ENCODE measurements at places on chromosomes 6 and 20. TPM values are rescaled to one million over a fixed set of nuclear protein-coding genes. Genes with fewer than 3 reads are reported as not detected.

Gene DDAH2
- total RNA-seq, result 107 TPM

Gene HSPA12B
- total RNA-seq, result not detected

Gene AIG1
- total RNA-seq, result 21.9 TPM

Gene SPDEF
- 59.6 TPM for total RNA-seq

Gene FKBP1C
- total RNA-seq, result 0.08 TPM

Gene COQ3
- total RNA-seq, result 8.3 TPM

Gene FRK
- 2.1 TPM for total RNA-seq

GRCh38 chr6:137216875-137217553 lies 2.2 kb downstream of the IFNGR1 start:
- peak; percentile 39 for DNase-seq

- no peak for DNase-seq
These were observed 304.6 kb upstream of the AGPAT4 start for GRCh38 chr6:161578478-161578877.

DNA sequence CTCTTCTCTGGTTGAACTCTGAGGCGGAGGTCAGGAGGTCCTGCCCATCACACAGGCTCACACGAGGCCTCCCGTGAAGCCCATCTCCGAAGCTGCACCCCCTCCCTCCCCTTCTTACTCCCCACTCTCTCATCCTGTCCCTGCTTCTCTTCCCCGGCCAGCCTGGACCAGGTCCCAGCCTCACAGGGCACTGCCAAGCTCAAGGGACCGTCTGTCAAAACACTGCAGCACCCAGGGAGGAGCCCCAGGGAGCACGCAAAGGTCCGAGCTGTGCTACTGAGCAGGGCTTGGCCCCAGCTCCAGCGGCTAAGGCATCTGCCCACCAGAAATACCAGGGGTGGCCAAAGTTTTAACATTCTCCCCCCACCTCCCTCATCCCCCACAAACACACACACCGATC lies 70.0 kb downstream of the PSMG4 start:
- no peak for DNase-seq

DNA sequence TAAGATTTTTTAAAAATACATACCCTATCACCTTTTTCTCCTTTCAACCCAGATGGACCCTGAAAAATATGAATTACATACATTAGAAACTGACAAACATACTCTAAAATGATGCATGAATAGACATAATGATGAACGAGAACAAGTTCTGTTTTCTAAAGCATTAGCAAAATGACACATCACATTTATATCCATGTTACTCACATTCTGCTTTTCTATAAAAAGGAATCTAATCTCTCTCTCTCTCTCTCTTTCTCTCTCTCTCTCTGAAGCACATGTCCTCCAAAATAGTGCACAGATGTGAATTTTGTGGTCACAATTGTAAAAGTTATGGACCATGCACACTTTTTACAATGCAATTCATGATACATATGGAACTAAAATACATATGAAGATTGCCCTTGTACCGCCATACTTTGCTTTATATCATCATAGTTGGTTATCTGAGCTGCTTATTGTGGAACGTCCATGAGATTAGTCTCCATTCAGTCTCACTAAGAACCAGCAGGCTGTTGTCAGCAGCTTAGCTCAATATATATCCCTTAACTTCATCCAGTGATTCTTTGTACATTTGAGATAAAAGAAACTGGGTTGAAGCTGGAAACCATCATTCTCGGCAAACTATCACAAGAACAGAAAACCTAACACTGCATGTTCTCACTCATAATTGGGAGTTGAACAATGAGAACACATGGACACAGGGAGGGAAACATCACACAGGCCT lies 114.2 kb downstream of the COL12A1 start:
- DNase-seq, result no peak

DNA sequence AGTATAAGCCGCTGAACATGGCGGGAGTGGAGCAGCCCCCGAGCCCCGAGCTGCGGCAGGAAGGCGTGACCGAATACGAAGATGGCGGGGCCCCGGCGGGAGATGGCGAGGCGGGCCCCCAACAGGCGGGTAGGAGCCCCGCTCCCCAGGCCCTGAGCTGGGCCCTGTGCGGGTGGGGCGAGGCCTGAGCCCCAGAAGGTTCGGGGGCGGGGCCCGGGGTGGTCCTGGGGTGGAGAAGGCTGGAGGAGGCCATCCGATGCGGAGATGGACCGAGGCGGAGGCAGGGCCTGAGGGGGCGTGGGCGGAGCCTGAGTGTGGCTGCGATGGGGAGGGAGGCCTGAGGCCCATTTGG lies 7.1 kb downstream of the L3MBTL1 start:
- DNase-seq, result no peak

- no peak for DNase-seq
These were observed 672.4 kb downstream of the HTR1B start for GRCh38 chr6:76790881-76791280.

- DNase-seq, result no peak
These were observed 1.5 kb downstream of the DACT2 start for GRCh38 chr6:168318090-168318489.

DNA sequence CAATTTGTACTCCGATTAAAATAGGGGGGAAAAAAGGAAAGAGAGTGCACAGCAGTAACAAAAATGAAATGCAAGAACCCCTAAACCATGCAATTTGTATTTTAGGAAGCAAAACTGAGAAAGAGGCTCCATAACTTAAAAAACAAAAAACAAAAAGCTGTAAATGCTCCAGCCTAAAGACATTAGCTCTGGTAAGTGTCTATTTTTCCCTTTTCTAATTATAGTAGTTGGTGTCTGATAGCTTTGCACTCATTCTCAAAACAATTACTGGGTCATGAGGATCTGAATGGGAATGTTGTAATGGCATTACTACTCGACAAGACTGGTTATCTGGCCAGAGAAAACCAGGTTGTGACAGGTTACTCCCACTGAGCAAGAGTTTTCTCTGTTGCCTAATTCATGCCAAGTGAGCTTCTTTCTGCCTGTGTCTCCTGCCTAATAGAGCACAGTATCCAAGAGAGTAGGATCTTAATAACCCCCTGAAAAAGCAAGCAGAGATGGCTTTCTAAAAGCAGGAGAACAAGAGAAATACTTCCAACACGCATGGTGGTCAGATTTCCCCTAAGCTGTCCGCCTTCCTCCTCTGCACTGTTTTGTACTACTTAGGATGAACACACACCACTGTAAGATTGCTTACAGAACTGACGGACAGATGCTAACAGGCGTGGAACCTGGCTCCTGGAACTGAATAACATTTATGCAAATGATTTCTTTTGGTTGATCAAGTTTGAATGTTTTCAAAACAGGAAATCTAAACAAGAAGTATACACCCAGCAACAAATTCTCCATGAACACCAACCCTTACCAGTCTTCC lies 86.4 kb downstream of the FKBP5 start:
- DNase-seq, result peak; percentile 30

DNA sequence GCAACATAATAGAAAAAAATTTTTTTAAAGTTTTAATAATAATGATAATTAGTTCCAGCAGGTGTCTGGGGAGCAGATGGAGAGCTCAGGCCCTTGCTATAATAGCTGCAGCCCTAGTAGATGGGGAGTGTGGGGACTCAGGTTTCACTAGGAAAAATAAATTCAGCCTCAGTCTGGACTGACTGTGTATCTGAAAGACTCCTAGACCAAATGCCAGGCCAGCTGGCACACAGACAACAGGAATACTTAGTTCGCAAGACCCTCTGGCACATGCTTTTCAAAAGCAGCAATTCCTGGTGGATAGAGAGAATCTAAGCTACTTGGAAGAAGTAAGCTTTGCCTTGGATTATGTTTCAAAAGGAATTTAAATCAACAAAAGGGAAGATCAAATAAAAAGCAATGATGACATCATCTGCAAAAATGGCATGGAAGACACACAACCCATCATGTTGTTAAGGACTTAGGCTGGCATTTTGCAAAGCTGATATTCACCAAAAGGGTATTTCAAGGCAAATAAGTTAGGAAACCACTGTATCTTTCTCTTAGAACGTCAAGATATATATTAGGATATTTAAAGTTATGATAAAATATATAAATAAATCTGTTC lies 107.8 kb downstream of the RNGTT start:
- no peak for DNase-seq

GRCh38 chr6:35483490-35483889 lies 13.4 kb downstream of the TEAD3 start:
- no peak for DNase-seq

DNA sequence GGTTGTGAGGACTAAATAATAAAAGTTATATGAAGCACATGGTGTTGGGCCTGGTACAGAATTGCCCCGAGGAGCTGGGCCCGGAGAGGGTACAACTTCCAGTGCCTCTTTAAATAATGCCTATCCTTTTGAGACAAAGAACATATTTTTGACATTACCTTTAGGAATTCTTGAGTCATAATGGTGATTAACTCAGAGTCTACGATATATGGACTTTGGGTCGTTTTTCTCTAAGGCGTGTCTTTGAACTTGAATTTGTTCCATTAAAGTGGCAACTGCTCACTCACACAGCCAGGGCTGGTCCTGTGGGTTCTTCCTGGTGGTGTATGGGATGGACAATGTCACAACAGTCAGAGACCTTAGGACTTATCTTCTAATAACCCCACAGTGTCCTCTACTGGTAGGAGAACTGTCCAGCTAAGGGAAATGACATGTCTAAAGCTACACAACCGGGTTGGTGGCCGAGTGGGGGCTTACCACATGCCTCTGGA lies 106.5 kb downstream of the CDC5L start:
- peak; percentile 36 for DNase-seq

DNA sequence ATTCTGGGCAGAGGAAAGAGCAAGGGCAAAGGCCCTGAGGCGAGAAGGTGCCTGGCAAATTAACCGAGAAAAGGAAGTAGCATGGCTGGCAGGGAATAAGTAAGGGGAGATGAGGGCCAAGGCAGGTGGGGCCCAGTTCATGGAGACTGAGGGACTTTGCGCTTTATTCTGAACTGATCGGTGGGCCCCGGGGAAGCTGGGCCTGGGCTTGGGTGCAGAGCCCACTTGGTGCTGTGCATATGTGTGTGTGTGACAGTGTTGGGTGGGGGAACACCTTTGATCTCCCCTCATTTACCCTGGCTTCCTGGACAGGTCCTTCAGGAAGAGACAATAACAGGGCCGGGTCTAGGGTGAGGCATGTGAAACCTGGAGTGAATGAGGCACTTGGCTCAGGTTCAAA lies 2.9 kb upstream of the MDFI start:
- no peak for DNase-seq

- DNase-seq, result no peak
These were observed 40.0 kb downstream of the NOL4L start for GRCh38 chr20:32544893-32545840.

- peak; percentile 97 for DNase-seq
These were observed at the start of gene NDRG3 for GRCh38 chr20:36745927-36746659. Gene NDRG3 (minus strand): TSS chr20:36746090. CDS start chr20:36721735, 24,355 bp downstream.

- no peak for DNase-seq
These were observed 11.7 kb upstream of the SPO11 start for GRCh38 chr20:57317789-57318371.

DNA sequence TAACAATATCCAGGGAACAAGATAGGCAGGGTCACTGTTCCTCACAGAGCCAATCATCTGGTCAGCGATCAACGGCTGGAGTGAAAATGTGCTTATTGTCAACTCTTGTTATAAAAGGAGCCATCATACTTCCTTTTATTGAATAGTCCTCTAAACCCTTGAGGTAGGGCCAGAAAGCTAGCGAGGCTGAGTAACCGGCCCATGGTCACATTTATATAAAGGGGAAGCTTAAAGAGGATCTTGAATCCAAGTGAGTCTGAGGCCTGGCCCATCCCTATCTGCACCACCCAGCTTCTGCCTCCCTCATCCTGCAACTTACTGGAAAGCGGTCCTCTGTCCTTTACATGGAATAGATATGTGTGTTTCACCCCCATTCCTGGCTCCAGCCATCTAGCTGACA lies 9.5 kb downstream of the PHACTR3 start:
- no peak for DNase-seq

DNA sequence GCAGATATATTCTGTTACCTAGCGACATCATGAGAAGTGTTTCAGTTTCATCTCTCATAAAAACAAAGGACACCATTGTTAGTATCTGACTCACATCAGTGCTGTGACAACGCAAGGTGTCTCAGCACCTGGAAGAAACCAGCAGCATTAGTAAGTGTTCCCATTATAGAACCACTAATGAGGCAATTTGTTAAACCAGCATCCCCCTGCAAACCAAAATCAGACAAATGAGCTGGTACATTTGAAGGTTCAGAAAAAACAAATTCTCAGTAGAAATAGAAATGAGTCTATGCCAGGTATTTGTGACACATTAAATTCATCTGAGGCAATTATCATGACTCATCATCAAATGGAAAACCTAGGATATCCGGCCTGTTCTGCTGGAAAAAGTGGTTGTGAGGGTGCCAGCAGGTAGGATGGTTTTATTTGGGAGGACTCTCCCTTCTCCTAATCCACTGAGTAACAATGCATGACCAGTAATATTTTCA lies 151.7 kb downstream of the TMEM200A start:
- DNase-seq, result peak; percentile 36

DNA sequence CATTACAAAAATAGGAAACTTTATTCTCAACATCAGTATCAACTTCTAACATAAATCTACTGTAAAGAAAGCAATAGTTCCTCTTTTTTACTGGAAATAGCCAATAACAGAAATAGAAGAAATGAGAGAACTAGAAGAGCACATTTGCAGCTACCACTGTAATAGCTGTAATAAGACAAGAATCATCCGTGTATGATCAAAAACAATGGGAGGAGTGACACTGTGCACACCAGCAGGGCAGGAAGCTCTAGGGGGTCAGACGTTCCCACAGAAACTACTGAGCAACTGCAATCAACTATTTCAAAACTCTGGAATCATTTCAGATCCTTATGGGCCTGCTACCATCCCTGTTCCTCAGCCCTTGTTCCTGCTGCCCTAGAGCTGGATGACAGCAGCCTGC lies 43.7 kb downstream of the NINL start:
- no peak for DNase-seq

- no peak for DNase-seq
These were observed 2.6 kb downstream of the TOMM6 start for GRCh38 chr6:41790045-41790444.

DNA sequence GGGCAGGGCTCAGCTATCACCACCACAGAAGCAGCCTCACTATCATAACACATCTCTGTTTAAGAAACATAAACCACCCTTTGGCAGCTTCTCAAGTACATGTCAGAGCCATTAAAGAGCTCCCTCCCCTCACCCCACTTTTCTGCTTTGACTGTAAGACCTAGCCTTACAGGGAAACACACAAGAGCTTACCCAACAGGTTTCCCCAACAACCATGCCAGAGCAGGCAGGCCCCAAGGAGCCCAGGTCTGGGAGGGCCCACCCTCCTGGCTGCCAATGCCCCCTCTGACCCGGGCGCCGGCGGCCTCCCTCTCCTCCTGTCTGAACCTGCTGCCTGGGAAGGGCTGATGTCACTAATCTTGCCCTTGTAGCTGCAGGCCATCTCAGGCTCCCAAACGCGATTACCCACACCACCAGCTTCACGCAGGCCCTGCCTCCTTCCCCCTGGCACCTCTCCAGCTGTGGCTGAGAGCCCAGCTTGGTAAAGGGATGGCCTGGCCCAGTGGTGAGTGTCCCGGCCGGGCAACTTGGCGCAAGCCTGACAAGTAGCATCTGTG lies 402.0 kb downstream of the MAFB start:
- peak; percentile 73 for DNase-seq

Data from HT-29 (cell line).